ENCODE measurements at places on chromosomes 5 and 9. TPM values are rescaled to one million over a fixed set of nuclear protein-coding genes. Genes with fewer than 3 reads are reported as not detected.

The SPRY4 gene
- 0.04 TPM for polyA plus RNA-seq

The SPINK6 gene
- polyA plus RNA-seq = not detected

The SGCD gene
- 0.09 TPM for polyA plus RNA-seq

The C5orf63 gene
- 23.7 TPM for polyA plus RNA-seq

The TPPP gene
- 0.03 TPM for polyA plus RNA-seq

Data from GM12878 (cell line).